ENCODE measurements at places on chromosomes 5 and 9.

DNA sequence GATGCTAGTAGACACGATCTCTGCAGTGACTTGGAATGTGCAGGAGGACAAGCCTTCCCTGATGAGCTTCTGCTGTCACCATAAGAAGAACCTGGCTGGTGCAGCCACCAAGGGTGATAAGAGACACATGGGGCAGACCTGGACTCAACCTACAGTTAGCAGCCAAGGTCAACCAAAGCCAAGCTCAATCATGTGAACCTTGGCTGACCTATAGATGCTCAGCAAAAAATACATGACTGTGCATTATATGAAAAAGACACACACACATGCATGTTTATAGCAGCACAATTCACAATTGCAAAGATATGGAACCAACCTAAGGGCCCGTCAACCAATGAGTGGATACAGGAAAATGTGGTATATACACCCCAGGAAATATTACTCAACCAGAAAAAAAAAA lies 86.9 kb downstream of the TARS1 start:
- DNase-seq: no peak

DNA sequence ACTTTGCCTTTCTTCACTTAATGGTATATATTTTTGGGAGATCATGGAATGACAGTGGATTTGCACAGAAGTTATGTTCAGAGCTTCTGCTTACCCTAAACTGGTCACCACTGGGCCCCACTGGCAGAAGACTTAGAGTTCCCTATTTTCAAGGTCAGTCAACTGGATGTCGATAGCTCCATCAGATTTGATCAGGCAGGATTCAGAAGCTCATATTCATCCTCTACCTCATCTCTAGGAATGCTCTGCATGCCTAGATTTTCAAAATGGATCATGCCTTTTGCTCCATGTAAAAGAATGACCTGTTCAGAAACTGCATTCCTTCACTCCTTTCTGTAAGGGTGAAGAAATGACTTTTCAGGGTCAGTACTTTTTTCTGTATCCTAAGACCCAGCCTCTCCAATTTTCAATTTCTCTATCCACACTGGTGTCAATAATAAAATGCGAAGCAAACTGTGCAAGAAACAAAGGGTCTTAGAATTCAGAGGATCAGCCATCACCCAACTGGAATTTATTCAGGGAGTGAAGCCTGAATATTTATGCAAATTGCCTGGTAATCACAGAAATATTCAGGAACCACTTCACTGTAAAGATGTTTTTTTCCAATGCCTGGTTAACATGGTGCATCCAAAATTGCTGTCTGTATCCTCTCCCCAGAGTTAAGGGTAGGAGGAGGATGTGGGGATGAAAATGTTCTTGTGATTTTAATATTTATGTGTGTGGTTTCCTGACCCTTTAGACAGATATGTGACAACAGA lies 125.4 kb downstream of the DOCK2 start:
- DNase-seq: no peak

DNA sequence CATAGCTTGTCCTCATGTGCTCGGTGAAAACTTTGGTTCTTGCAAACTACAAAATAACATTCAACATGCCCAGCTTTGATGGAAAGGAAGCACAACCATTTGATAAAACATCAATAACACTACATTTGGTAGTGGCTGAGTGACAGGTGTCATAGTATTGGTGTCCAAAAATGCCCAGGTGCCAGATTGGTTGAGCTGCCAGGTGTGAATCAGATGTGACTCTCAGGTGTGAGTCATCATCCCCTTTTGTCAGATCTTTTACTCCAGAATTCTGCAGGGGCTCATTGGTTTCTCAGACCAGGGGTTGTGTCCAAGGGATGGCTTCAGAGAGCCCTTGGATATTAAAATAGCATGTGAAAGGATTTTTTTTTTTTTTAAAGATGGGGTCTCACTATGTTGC lies 22.5 kb upstream of the POMT1 start:
- no peak for DNase-seq

DNA sequence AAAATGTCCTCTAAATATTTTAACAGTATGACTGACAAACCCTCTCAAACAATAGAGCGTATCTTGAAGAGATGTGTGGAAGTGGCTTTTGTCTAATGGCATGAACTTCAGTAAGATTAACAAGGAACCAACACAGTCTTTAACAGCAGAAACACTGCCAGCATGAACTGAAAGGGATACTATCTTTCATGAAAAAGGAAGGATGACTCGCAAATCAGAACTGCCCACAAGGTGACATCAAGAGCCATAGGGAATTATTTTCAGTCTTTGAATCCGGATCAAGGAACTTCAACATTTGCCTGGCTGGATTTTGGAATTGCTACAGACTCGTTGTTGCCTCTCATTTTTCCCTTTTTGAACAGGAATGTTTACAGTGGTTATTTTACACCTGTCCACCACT lies 5.1 kb upstream of the HEXB start:
- DNase-seq: no peak

DNA sequence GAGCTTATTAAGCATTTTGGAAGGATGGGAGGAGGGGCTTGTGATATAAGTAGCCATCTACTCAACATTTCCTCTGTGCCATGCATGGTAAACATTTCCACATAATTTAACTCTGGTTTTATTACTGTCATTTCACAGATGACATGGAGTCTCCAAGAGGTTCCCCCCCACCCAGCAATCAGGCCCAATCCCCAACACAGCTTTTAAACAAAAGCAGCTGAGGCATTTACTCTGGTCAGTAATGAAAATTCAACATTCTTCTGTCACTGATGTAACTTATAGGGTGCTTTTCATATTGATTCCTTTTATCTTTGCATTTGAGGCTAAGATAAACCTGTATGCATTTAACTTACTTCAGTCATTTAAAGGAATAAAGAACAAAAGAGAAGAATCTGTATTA lies 128.1 kb downstream of the COL23A1 start:
- no peak for DNase-seq

DNA sequence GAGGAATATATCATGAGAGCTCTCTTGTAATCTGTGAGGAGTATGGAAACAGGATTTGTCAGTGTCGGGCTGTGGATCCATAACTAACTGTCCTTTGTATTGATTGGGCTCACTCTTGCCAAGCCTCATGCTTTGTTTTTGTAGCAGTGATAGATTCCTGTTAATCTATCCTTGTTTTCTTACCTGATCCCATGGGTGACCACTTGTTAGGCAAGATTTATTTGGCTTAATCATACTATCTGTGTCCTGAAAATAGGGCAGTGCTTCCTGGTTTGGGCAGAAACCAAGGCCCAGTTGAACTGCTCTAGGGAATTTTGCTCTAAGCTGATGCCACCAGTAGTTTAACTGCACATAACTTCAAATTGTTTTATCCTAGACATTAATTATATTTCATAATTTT lies 6.1 kb downstream of the NDFIP1 start:
- DNase-seq: no peak

DNA sequence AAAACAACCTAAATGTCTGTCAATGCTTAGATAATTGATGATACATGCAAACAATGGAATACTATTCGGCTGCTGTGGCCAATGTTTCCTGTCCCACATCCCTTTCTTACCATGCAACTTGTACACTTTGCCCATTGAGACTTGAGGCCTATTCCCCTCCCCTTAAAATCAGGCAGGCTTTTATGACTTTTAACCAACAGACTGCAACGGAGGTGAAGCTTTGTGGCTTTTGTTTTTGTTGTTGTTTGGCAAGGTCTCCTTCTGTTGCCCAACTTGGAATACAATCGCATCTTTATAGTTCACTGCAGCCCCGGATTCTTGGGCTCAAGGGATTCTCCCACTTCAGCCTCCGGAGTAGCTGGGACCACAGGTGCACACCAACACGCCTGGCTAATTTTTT lies 5.8 kb upstream of the SLC26A2 start:
- DNase-seq: no peak

DNA sequence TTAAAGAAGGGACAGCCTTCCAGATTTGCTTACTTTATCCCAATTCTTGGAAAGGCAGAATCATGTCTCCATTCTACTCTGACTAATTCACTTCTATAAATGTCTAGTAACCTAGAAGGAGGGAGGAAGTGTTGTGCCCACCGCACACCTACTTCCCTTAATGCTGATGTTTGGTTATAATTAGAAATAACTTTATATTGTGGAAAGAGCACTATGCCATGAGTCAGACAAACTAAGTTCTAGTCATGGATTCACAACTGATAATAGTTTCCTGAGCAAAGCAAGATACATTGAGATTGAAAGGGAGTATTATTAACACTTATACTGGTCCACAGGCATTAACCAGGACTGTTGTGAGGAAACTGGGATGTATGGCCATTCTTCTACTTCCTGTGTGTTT lies 345.9 kb upstream of the RPS23 start:
- no peak for DNase-seq

GRCh38 chr5:61386045-61386800 lies 54.2 kb downstream of the ZSWIM6 start:
- no peak for DNase-seq

GRCh38 chr9:112863214-112863613 lies 27.5 kb downstream of the SLC46A2 start:
- peak; percentile 87 for DNase-seq

GRCh38 chr9:127422787-127423186 lies 1.4 kb upstream of the ZNF79 start:
- DNase-seq: no peak

DNA sequence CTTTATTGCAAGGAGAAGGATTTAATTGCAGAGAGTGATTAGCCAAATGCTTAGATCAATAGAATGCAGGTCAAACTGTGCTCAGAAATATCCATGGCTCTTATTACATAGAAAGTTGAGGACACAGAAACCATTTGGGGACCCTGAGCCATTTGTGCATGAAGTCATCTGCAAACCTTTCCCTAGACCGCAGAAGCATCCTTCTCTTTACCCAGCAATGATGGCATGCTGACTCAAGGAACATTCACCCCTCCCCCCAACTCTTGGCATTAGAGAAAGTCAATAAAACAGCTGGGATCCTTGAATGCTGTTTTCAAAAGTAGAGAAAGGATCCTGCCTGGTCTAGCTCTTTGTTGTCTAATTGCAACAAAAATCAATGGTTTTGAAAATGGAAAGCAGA lies 73.5 kb downstream of the PPP2R2B start:
- DNase-seq: no peak

GRCh38 chr5:99141534-99142128 lies 212.8 kb upstream of the CHD1 start:
- DNase-seq: no peak

DNA sequence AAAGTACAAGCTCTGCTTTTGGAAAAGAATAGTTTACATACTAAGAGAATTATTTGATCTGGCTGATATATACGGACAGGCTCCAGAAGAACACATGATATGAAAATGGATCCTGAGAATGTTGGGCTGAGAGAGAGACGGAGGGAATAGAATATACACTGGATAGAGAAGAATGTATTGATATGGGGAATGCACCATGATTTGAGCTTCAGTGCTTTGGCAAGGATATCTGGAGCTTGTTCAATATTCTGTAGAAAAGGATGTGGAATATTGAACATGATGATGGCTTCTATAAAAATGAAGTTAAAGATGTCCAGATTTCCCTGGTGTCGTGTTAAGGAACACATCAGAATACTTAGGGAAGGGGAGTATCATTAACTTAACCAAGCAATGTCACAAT lies 280.5 kb upstream of the VLDLR start:
- DNase-seq: peak; percentile 32

DNA sequence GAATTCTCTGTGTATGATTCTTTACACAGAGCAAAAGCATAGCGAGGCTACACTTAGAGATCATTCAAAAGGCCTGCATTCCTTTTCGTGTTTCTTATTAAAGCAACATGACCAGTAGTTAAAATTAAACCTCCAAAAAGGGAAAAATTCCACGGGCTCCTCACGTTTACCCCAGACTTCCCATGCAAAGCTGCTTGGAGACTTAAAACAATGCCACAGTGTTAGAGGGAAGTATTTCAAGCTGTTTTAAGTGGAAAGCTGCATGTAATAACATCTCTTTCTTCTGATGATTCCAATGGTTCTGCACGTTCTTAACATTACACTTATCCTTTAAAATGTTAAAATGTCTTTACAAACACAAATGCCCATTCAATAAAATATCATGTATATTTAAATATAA lies 405.2 kb downstream of the SEMA5A start:
- peak; percentile 19 for DNase-seq

DNA sequence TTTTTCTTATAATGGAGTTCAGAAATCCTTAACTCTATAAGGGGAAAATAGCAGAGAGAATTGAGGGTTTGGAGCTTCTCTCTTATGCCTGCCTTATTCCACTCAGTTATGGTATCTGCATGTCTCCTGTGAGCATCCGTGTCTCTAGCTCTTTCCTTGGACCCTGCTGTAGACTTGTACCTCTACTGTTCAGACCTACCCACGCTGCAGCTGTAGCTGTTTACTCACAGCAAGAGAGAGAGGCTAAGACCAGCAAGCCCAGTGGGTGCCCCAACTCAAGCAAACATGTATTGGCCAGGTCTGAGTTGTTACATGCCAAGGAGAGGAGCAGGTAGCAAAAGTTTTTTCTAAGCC lies 7.1 kb upstream of the PCSK1 start:
- DNase-seq: no peak

GRCh38 chr9:106479679-106480078 lies 383.3 kb upstream of the ZNF462 start:
- DNase-seq: no peak

GRCh38 chr5:4639946-4640345 lies 500.2 kb upstream of the ADAMTS16 start:
- no peak for DNase-seq

DNA sequence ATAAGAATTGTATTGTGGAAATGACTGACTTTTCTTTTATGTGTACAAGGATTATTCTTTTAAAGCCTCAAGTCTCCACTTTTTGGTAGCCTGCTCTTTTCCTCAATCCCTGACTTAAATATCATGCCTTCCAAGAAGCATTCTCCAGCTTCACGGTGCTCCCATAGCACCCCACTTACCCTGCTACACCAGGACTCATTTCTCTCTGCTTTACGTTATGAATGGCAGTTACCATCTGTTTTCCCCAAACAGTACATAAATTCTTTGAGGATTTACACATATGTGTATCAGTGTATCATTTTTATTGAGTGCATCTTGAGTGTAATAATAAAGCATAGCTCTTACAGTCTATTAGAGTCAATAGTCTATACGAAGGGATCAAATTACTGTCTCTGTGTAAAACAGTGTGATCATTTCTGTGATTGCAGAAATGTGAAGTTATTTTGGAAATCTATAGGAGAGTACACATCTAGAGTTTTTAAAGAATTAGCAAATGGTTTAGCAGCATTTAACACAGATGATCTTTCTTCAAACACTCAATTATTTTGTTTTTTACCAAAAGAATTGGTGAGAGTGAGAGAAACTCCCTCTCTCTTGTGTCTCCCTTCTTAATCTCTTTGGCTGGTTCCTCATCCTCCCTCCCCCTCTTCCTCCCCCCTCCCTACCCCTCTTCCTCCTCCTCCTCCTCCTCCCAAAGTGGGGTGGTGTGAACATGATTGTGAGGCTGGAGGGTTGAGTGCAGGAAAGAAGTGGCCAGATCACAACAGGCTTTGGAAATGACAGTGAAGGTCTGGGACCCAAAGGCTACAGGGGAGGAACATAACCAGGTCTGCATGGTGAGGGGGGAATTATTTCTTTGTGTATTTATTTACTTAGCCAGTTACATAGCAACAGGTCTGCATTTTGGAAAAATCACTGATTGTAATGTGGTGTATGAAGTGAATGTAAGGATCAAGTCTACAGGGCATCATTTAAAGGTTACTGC lies 27.6 kb upstream of the ECM2 start:
- peak; percentile 78 for DNase-seq

GRCh38 chr5:127562252-127562651 lies 44.8 kb downstream of the PRRC1 start:
- DNase-seq: peak; percentile 55

Data from lung (tissue), 17 donors.